ENCODE measurements at places on chromosomes 5 and 9.

DNA sequence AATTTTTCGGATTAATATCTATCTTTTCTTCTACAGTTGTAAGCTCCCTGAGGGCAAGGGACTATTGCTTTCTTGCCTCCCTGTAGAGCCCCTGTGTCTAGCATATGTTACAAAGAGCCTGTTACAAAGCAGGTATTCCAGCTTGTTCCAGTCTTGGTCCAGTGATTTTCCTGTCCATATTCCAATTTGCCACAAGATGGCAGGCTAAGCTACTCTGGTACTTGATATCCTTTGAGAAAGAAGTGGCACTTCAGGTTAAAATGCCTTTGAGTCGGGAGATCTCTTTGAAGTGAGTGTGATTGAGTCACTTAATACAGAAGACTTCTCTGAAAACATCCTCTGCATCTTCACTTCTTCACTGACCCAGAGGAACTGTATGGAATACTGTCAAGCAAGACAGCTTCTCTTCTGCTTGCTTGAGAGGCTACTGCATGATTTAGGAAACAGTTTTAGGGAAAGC is 24.5 kb downstream of the CAVIN4 start:
- no peak for DNase-seq

- DNase-seq = peak; percentile 78
Observed at GRCh38 chr5:82975812-82976211, 101.4 kb downstream of the TMEM167A start.

DNA sequence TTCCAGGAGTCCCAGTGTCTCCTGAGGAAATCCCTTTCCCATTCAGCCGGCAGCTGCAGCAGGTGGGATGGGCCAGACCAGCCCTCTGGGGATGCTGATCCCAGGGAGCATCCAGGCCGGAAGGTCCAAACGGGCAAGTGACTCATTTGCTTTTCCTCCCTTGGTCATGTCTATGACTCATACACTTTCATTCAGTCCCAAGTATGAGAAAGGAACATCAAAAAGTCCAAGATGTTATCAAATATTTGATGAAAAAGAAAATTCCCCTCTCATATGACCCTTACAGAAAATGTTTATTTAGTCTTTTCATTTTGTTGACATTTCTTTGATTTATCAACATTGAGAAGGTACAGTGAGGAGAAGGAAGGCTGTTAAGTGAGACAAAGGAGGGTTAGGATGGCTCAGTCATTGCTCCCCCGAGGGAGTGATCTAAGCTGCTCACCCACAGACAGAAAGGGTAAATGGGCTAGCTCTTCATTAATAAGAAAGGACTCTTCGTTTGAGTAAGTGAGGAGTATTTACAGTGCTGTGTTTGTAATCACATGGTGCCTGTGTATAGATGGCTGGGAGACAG is 117.6 kb upstream of the ANKRD55 start:
- DNase-seq = peak; percentile 95

GRCh38 chr5:57844410-57844809 is 361.8 kb upstream of the ACTBL2 start:
- no peak for DNase-seq

Measured in RWPE2 (cell line).